ENCODE measurements at places on chromosomes 5 and 9.
A peak's percentile ranks its signal among the peaks of the same experiment; 100 is the strongest.

- peak; percentile 55 for DNase-seq
Observed at GRCh38 chr9:91905991-91906469, 44.0 kb downstream of the ROR2 start.

- DNase-seq: peak; percentile 55
Observed at GRCh38 chr9:87324613-87325194, 173.0 kb upstream of the DAPK1 start.

GRCh38 chr5:158451203-158451992 lies 592.5 kb upstream of the CLINT1 start:
- DNase-seq: no peak

DNA sequence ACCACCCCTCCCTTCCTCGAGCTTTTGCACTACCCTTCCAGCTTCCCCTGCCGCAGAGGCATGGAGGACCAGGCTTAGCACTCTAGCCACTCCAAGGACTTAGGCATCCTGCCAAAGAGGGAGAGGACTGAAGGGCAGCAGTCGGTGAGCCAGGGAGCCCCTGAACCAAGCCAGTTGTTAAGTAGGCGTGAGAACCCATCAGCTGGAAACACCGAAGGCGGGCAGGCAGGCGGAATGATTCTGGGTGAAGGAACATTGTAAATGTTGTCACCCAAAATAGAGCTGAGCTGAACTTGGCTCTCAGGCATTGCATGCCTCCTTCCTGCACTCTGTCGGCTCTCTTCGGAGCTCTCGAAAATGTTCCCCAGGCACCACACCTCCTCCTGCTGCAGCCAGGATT lies 42.8 kb downstream of the NRG2 start:
- no peak for DNase-seq

DNA sequence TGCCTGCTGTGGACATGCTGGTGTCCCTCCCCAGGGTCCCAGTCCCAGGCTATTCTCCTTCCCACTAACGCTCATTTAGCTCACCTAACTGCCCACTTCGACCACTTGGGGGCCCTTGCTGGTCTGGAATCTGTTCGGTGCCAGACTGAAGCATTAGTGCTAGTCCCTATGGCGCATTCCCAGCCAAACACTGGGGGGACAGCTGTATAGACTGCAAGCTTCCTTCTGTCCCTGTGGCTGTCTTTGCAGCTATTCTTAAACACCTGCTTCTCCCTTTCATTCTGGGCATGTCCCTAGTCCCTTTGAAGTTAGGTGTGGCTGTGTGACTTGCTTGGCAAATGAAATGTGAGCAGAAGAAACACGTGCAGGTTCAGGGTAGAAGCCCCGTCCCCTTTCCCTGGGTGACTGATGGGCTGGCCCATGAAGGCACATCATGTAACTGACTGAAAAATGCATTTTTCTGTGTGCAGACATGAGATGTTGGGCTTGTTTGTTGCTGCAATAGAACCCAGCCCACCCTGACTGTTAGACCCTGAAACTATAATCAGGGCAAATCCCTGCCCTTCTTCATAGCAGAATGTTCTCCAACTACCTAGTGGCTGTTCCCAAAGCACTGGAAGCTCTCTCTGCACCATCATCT lies 134.4 kb downstream of the BARX1 start:
- DNase-seq: no peak

- no peak for DNase-seq
Observed at GRCh38 chr5:78925129-78925876, 59.8 kb downstream of the ARSB start.

GRCh38 chr5:62473209-62473608 lies 60.6 kb downstream of the IPO11 start:
- no peak for DNase-seq

DNA sequence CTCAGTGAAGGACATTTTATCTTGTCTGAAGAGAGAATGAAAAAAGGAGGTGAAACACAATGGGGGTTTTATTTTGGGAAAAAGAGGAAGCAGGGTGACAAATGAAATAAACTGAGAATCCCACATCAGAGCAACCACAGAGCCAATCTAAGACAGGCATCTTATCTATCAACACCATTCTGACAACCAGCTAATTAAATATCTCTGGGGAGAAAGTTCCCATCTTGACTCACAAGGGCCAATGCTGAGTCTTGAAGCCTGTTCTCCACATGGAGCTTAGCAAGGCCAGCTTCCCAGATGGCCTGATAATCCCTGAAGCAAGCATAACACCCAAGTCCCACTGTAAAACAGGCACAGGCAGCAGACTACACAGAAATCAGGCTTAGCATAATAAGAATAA lies 30.4 kb downstream of the DPYSL3 start:
- no peak for DNase-seq

DNA sequence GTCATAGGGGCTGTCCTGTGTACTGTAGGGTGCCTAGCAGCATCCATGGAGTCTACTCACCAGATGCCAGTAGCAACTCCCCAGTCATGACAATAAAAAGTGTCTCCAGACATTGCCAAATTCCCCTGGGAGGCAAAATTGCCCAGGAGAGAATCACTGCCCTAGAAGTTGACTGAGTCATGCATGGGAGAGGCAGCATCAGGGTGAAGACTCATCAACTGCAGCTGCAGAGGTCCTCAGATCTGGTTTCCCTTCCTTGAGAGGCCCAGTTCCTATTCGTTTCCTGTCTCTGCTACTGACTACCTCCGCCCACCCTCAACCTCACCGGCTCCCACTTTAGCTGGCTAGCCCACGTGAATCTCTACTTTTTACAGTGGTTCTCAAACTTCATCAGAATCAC lies 88.6 kb upstream of the AGXT2 start:
- DNase-seq: no peak

DNA sequence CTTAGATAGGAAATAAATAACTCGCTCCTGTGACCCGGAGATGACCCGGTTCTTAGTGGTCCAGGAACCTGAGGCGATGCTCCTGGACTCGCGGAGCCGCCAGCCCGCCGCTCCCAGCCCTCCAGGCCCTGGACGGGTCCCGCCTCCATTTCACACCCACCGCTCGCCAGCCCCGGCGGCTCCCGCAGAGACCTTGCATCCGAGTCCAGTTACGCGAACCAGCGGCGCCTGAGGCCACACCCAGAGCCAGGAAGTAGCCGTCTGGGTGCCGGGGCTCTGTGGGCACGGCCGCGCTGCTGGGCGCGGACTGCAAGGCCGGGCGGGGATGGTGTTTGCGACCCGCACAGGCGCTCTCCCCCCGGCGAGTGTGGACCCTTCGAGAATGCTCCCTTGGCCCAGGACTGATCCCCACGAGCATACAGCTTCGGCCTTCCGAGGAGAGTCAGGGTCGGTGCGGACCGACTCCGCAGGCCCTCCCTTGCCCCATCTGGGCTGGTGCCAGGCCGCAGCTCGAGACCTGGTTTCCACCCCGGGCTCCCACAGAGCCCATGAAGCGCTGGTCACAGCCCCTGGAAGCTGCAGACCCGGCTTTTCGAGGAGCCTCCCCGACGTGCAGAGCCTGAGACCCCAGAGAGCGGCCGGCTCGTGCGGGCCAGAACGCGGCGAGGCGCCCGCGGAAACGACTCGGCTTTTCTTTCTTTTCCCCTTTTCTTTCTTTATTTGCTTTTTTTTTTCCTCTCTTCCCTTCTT lies 5.2 kb upstream of the BARX1 start:
- no peak for DNase-seq

GRCh38 chr5:60417500-60418181 lies 282.3 kb downstream of the DEPDC1B start:
- DNase-seq: no peak

- no peak for DNase-seq
Observed at GRCh38 chr5:17989567-17990563, 355.6 kb downstream of the TAF11L14 start.

DNA sequence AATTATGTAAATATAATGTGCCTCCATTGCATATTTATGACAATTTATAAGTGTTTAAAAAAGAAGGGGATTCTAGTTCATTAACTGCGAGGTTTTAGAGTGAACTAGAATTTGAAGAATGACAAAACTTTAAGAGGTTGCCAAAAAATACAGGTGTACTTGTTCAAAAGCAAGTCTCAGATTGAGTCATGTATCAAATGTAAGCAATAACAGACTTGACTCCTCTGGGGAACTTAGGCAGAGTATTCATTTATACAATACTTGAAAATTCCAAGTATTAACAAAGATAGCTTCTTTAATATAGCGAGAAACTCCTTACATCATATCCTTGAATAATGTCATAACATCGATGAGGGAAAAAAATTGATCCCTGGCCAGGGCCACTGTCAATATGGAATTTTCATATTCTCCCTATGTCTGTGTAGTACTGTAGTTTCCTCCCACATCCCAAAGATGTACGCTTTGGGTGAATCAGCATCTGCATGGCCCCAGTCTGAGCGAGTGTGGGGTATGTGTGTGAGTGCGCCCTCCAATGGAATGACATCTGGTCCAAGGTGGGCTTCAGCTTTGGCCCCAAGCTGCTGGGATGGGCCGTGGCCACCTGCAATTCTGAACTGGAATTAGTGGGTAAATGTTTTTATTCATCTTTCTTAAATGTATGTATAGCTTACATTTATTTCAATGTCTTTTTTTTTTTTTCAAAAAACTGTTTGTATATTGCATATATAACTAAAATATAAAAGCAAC lies 70.1 kb downstream of the RIC1 start:
- no peak for DNase-seq

DNA sequence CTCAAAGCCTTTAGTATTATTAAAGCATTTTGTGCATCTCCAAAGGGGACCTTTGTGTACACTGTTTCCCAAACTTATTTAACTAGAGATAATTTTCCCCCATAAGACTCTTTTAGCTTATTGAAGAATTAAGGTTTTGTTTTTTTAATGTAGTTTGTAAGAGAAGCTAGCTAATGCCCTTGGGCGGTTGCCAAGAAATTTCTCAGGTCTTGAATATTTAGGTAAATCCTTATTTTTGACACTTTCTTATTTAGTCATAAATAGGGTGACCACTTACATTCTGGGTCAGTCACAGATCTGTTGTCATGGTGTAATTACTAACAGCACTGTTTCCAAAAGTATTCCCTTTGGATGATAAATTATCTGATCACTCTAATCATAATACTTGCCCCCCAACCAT lies 27.2 kb downstream of the TNFAIP8 start:
- no peak for DNase-seq

- no peak for DNase-seq
Observed at GRCh38 chr9:75139201-75139600, 50.9 kb downstream of the OSTF1 start.

DNA sequence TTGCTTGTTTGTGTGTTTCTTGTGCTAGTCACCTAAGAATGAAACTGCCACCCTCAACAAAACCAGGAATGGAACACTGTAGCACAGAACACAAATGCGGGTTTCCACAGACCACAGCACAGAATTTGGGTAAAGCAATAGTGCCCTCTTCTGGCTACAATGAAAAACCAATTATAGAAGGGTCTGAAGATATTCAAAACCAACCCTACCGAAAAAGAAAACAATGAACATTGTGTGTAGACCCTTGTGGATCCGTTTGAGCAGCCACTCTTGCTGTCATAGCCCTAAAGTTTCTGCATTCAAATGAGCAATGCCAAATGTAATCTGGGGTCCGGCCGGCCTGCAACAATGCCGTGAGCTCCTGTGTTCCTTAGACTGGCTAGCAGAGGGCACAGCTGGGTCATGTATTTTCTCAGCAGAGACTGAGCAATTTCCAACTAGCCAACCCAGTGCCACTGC lies 8.3 kb upstream of the ENC1 start:
- peak; percentile 66 for DNase-seq

GRCh38 chr5:112563169-112563826 lies 144.2 kb upstream of the EPB41L4A start:
- DNase-seq: no peak

DNA sequence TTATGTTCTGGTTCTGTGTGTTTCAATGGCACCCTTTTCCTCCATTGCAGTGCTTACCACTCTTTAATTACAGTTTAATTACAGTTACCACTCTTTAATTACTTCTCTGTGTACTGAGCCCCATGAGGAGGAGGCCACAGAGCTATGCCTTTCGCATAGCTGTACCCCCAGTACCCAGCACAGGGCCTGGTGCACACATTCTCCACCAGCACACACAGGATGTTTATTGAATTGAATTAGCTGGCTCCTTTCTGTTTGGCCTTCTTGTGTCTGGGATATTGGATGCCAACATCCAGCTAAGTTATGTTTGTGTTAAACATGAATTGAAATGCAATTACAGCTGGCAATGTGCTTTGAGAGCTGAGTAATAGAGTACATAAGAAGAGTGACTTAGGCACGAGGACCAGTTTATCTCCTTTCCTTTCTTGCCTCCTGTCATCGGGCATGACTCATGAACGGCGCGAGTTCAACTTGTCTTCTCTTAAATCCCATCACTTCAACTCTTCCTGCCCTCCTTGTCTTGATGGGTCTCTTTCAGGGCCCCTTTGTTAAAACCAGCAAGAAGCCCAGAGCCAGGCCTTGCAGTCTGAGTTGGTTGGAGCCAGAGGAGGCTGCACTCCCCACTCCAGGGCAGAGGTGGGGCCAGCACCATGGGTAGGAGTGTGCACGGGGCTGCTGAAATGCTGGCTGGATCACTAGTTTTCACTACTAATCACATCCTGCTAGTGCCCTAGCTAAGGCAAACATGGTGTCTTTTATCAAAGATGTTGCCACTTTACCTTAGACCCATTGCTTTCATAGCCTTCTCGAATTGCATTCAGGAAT lies 37.4 kb downstream of the MVB12B start:
- no peak for DNase-seq

DNA sequence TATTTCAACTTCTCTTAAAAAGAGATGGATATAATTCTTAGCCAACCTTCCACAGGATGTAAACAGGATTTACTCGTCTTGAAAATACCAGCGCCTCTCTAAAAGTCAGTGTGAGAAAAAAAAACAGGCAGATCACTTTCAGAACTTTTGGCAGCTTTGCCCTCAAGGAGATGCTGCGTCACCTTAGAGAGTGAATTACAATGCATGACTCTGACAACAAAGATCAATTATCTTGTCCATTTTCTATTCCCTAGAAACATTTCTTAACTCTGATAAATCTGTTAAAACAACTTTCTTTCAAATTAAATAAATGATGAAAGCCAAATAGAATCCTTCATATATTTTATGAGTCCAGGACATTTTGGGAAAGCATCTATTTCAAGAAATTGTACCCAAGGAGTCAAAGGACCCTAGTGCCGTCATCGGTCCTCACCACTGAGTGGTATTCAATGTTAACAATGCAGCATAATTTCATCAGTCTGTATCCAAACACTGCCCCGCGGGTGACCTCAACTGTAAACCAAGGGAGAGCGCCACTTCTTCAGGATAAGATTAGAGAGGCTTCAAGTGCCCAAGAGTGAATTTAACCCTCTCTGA lies 536.0 kb downstream of the PDE4D start:
- DNase-seq: no peak

DNA sequence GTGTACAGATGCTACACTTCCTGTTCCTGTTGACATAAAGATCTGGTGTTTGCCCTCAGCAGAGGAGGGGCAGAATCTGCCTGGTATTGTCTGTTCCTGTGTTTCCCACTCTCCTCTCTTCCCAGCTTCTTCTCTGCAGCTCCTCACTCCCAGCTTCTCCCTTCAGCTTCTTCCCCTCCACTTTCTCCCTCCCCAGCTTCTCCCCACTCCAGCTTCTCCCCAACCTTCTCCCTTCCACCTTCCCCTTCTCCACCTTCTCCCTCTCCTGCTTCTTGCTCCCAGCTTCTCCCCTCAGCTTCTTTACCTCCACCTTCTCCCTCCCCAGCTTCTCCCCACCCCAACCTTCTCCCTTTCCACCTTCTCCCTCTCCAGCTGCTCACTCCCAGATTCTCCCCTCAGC lies 148.9 kb upstream of the IRX2 start:
- no peak for DNase-seq

GRCh38 chr5:66573733-66574132 lies 22.5 kb upstream of the MAST4 start:
- DNase-seq: no peak

- no peak for DNase-seq
Observed at GRCh38 chr5:16082053-16082452, 97.5 kb downstream of the MARCHF11 start.

GRCh38 chr5:60332244-60333004 lies 367.5 kb downstream of the DEPDC1B start:
- DNase-seq: no peak

Data from CD4-positive, alpha-beta T cell treated with Interleukin-12 subunit alpha and Interleukin-12 subunit beta, for 1 hour (primary cell).